ENCODE measurements at places on chromosomes 4 and X.

DNA sequence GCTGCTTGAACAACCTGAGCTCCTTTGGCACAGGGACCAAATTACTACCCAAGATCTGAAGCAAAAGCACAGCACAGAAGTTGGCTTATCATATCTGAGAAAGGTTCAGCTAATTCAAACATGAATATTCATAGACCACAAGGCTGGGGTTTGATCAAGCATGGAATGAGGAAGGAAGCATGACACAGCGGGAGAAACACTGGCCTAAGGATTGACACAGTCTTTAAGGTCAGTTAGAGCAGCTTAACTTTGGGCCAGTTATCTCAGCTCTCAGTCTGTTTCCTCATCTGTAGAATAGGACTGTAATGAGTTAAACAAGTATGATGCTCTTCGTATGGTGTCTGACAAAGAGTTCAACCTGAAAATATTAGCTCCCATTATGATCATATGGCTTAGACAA, 88.5 kb upstream of the CBR4 start:
- no peak for DNase-seq

- no peak for DNase-seq
Measured at GRCh38 chr4:111984169-111984819, 161.0 kb upstream of the FAM241A start.

GRCh38 chr4:108172231-108172752, 3.6 kb upstream of the LEF1 start:
- no peak for DNase-seq

GRCh38 chr4:79253168-79253567, 72.7 kb downstream of the NAA11 start:
- DNase-seq: no peak

DNA sequence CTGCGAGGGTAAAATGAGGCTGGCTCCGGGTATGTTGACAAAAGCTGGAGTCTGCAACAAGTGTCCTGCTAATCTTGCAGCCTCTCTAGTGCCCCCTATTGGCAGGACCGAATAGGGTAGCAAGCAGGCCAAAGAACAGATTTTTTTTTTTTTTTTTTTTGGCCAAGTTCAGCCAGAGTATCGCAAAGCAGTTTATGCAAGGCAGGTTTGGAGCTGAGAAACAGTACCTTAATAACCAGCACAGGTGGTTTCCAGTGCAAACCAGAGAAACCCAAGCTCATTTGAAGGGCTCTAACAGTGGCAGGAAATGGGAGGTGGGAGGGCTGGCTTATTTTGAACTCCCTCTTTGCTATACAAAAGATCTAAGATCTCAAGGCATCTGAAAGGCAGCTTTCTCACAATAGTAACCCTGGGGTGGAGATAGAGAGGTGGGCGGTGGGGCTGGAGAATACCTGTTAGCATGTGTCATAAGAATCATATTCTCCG, 38.2 kb upstream of the OCIAD2 start:
- peak; percentile 48 for DNase-seq

DNA sequence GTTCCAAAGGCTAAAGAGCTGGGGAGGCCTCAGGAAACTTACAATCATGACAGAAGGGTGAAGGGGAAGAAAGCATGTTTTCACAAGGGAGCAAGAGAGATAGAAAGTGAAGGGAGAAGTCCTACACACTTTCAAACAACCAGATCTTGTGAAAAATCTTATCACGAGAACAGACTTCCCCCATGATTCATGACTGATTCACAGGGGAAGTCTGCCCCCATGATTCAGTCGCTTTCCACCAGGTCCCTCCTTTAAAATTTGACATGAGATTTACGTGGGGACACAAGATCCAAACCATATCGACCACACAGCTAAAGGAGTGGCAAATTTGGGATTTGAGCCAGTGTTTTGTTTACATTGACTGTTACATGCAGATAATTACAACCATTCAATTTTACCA, 971.1 kb upstream of the HS3ST1 start:
- DNase-seq: no peak

DNA sequence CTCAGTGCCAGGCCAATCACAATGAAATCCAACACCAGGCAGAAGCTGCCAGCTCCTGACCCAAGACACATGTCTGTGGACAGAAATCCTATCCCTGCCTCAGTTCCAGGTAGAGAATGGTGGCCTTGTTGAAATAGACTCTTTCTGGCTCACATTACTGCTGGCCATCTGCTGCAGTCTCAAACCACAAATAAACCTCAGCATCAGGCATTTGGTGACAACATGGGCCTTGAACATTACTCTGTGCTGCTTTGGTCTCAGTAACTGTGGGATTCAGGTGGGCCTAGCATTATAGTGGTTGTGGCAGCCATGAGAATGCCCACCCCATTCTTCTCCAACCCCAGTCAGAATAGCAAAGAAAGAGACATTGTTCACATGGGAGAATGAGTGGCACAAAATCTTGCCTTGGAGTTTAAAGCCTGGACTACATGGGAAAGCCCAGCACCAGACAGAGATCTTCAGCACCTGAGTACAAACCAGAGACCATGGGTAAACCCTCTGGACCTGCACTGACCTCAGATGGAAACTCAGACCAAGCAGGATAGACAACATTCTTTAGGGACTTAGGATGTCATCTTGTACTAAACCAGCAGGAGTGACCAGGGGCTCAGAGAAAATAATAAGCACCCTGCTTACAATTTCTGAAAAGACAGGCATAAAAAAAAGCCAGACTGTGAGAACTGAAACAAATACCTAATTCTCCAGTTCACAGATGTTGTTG, 50.4 kb upstream of the TRAM1L1 start:
- DNase-seq: no peak

DNA sequence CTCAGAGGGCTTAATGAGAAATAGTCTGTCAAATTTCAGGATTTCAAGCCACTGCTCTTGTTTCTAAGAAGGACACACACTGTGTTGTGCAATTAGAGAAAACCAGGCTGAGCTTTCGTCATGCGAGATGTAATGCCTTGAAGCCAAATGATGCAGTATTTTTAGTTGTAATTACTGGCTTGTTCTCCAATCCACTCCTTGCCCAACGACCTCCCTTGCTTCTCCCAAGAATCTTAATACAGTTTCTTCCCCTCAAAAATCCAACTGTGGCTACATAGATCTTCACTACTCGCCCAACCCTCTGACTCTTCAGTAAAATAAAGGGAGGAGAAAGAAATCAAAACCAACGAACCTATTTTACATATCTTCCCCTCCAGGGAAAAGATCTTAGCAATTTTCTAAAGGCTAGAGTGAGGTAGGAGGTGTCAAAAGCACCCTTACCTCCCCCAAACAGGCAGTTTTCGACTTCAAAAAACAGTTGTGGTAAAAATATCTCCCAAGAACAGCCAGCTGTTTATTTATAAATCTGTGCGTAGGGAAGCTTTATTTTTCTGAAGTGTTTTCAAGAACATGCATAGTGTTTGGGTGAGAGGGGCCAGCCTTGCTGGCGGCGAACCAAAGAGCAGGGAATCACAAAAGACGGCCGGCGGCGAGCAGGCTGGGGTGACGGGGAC, 68.7 kb downstream of the MGST2 start:
- no peak for DNase-seq

DNA sequence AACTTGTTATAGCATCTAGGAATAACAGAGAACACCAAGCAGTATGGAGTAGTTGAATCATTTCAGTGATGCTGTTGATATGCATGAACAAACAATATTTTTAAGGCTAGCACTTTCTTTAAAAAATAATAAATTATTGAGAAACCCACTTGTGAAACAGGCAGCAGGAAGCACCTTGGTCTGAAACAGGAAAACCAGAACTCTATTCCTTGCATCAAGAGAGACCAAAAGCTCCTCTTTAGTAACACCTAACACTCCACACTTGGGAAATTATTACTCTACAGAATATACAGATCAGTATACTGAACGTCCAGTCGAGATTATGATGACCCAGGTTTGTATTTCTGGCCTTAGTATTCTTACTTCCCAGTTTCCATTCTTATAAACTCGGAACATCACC, 129.0 kb downstream of the ARAP2 start:
- no peak for DNase-seq

GRCh38 chr4:131978120-131978519, 1171.0 kb upstream of the PCDH10 start:
- DNase-seq: no peak

- DNase-seq: no peak
Measured at GRCh38 chr4:48904541-48905142, 1.9 kb downstream of the OCIAD2 start.

GRCh38 chr4:92399032-92399431, 95.3 kb downstream of the GRID2 start:
- DNase-seq: no peak

DNA sequence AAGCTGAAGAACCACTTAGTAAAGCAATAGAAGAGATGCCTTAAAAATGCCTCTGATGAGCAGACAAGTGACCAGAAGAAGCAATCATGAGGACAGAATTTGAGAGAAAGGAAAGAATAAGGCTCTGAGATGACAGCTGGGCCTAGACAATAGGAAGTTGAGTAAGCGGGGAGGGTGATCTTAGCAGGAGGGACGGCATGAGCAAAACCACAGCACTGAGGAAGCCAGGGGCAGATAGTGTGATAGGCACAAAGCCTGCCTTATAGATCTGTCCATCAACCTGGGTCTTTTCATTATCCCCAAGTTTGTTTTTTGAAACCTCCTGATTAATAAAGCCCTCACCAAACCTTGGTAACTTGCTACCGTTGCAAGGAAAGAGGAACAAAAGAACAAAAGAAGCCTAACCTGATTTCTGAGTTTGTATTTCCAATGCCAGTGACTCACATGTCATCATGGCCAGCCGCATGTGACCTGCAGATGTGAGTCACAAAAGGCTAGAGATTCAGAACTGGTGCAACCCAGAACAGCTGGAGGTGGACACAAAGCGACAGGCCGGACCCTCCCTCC, 55.7 kb upstream of the PPARGC1A start:
- no peak for DNase-seq

- no peak for DNase-seq
Measured at GRCh38 chr4:15891312-15891711, 47.2 kb downstream of the FGFBP1 start.

DNA sequence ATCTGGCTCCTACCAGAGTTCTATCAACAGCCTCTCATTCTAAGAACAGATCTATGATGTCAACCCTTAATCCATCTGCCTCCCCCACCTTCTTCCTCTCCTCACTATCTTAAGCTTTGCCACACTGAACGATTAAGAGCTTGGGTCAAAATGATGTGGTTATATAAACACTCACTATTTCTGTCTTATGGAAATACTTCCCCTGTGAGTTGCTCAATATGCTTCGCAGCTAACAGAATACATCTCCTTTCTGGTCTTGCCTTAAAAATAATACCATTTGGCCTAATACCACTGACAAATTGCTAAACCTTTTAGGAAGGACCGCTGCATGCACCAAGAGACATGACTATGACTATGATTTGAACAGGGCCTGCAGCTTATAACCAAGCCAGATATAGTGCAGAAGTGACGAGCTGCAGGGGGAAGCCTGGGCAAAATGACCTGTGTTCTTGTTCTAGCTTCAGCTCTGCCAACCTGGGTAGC, 130.9 kb downstream of the RNF150 start:
- no peak for DNase-seq

DNA sequence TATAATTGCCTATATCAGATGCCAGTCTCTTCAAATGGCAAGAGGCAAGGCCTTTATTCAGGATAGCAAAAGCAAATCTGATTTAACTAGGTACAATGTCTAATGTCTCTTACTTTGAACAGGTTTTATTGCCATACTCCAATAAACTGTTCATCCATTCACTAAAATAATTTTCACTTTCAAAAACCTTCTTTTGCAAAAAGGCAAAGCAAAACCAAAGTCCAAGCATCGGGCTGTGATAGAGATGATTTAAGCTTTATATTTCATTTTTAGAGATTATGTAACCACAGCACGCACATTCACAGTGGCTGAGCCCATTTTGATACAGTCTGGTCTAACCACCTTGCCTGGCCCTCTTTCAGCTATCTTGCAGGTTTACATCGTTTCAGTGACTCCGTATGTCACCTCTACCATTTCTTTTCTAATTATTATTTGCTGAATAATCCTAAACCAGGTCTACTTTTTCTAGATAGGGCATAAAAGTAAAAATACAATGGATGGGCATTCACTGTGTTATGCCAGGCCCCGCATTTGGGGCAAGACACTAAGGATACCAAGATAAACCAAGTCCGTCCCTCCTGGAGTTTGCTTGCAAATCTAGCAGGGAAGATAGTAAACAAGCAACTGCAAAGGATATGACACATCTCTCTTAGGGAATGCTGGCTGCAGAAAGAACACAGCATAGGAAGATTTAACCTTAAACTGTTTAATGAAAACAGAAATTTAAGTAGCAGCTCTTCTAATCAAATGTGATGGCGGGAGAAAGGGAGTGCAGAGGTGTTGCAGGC, 1.8 kb downstream of the CASP3 start:
- DNase-seq: no peak

DNA sequence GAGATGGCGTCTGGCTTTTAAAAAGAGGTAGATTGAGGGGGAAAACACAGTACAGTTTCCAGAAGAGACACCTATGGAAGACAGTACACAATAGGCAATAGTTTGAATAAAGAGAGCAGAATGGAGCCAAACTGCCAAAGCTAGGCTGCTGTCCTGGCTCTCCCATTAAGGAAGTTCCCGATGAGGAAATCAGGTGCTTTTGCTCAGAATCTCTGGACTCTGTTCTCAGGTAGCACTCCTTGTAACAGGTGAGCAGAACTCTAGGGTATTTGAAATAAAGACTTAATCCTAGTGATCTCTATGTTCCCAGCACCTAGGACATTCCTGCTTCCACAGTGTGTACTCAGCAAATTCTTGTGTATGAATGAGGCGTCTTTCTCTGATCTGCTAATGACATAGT, 1.6 kb downstream of the EGF start:
- no peak for DNase-seq

GRCh38 chrX:12021698-12022097, 116.6 kb upstream of the FRMPD4 start:
- no peak for DNase-seq

DNA sequence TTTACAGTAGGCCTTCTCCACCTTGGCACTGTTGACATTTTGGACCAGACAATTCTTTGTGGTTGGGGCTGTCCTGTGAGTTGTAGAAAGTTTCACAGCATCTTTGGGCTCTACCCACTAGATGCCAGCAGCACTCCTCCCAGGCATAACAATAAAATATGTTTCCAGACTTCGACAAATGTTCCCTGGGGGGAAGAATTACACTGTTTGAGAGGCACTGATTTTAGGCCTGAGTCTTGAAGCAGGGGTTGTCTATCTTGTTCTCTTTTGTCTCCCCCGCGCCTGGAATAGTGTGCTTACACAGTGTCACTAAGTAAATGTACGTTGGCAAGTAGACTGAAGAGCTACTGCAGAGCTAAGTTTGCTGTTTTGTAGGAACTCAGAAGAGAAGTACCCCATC, 254.4 kb upstream of the BOD1L1 start:
- DNase-seq: no peak

DNA sequence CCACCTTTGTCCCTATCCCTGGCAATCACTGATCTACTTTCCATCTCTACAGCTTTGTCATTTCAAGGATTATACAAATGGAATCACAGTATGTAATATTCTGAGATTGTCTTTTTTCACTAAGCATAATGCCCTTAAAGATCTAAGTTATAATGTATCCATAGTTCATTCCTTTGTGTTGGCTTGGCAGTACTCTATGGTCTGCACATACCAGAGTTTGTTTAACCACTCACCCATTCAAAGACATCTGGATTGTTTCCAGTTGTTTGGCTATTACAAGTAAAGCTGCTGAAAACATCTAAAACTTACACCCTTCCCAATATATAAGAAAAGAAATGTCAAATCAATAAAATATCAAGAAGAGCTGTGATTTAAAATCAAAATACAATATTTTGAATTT, 26.0 kb upstream of the AWAT1 start:
- no peak for DNase-seq

Data from CD4-positive, alpha-beta T cell treated with Interleukin-6 at 100 ng/mL for 8 hours (primary cell).